NCI-H1417 treated with DMSO at 0.1 percent for 48 hours (cell line): ENCODE measurements at places on chromosomes 5 and 9.

DNA sequence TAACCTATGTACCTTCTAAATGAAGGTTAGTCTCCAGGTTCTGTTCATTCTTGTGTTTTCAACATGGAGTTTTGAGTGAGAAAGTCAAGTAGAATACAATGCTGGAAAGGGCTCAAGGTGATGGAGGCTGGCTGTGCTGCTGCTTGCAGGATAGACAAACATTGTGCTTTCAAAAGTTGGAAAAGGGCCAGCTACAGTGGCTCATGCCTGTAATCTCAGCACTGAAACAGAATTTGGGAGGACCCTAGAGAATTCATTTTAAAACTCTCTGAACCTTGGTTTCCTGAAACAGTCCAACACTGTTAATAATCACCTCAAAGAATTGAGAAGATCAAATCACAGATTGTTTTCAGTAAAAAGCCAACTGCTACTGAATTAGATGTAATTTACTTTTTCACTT is 15.4 kb upstream of the IARS1 start:
- no peak for DNase-seq

DNA sequence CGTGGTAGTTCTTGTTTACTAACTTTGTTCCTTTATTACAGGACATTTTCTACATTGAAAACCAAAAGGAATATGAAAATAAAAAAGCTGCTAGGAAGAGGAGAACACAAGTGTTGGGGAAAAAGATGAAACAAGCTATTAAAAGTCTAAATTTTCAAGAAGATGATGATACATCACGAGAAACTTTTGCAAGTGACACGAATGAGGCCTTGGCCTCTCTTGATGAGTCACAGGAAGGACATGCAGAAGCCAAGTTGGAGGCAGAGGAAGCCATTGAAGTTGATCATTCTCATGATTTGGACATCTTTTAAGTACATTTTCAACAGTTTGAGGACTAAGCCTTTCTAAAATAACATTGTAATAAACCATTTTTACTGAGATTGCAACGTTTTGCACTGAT is 23.8 kb downstream of the PHAX start:
- no peak for DNase-seq

DNA sequence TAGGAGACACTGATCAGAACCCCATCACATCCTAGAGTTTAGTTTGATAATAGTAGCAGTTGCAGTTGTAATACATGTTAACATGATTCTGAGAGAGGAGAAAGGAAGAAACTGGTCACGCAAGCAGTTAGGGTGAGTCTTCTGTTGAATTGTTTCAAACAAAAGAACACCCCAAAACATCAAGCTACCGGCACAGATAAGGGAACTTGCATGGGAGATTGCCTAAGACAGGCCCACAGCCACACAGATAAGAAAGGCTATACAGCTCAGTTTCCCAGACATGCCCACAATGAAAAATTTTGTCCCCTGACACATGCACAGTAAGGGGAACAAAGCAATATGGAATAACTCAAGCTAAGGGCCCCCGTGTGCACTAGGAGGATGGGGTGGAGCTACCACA is 15.9 kb downstream of the HSPB3 start:
- DNase-seq = no peak

DNA sequence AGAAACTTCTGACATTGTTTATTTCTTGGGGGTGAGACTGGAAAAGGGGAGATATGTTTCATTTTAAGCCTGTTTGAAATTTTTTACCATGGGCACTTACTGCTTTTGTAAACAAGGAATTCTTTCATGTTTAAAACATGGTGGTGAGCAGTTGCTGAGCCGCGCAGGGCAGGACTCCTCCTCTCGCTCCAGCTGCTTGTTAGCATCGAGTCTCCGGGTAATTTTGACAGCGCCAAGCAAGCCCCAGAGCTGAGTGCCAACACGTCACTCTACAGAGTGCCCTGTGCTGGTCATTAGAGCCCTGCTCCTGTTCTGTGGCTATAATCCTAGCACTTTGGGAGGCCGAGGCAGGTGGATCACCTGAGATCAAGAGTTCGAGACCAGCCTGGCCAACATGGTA is 116.5 kb upstream of the MSX2 start:
- DNase-seq = no peak

GRCh38 chr9:98109052-98109451 is 10.0 kb downstream of the TRIM14 start:
- DNase-seq = no peak

GRCh38 chr9:133708246-133709014 is 29.7 kb downstream of the SARDH start:
- no peak for DNase-seq

- no peak for DNase-seq
Measured at GRCh38 chr5:178098685-178099084, 14.6 kb upstream of the N4BP3 start.

GRCh38 chr5:149953436-149954121 is 7.0 kb upstream of the SLC26A2 start:
- DNase-seq = no peak

- peak; percentile 0 for DNase-seq
Measured at GRCh38 chr5:120803282-120803681, 339.2 kb downstream of the PRR16 start.

DNA sequence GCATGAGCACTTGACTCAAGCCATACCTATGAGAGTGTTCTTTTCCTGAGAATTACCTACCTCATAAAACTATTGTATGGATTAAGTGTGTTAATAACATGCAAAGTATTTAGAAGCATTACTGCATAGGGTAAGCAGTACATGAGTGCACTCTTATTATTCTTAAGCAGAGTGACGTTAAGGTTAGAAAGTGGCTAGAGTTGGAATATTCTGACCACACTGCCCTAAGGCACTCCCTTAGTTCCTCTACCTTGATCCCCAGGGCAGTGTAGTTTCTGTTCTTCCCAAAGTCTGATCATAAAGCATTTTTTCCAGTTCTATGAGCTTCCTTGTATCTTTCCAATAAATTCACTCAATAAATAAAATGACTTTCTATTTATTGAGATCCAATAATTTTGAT is 189.2 kb downstream of the PCSK1 start:
- DNase-seq = no peak

DNA sequence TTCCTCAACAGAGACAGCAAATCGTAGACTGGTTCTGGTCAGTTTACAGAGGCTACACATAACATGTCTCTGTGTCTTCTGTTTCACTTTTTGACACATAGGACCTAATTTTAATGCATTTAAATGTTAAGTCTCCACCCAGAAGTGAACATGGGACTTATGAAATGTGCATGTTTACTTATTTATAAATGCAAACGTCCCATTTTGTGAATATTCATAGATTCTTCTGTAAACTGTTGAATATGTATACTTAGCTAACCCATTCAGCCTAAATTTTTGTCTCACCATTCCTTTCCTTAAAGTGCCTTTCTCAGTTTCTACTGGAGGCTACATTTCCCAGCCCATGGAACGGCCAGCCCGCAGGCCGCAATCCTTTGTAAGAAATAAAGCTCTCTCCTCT is 137.2 kb downstream of the PLCXD3 start:
- DNase-seq = no peak
